Stimulated activated CD8-positive, alpha-beta memory T cell treated with anti-CD3 and anti-CD28 coated beads, Interleukin-15, amount 100 ng/mL, for 48 hours (primary cell): ENCODE measurements at places on chromosomes 12 and 14.

DNA sequence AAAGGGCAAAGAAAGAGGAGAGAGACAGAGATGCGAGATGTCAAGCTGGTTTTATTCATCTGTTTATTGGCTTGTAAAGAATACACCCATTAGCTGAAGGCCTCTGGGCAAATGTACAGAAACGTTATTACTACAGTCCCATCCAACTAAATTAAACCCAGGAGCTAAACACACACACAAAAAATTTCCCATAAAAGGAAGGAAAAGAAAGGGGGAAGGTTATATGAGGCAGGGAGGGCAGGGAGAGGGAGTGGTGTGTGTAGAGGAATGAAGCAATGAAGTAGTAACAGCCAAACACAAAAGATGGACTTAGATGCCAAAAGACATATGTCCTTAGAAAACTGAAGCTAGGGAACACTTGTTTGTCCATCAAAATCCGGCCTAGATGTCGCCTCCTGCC, 3.1 kb upstream of the MFAP5 start:
- DNase-seq: no peak

- DNase-seq: no peak
Measured at GRCh38 chr12:109981311-109981710, 14.9 kb downstream of the GIT2 start.

DNA sequence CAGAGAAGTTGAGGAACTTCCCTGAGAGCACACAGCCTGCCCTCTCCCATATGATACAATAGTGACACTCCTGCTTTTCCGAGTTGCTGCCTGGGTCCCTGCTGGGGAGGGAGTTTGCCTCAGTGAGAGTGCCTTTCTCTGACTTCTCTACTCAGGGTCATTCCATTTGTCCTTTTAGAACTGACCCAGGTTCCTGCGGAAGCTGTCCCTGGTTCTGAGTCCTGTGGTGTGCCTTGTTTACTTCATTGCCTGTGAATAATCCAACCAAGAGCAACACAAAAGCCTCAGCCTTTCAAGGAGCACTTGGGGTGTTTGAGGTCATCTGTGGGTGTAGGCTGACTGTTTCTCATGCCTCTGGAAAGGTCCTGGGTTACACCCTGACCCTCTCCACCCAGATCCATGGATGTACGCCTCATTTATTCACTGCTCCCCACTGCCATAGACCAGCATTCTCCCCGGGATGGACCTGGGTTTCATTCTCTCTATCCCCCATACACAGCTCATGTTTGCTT, 13.6 kb downstream of the SERPINA1 start:
- DNase-seq: no peak

GRCh38 chr14:73759183-73759713, 45.1 kb upstream of the PNMA1 start:
- no peak for DNase-seq

DNA sequence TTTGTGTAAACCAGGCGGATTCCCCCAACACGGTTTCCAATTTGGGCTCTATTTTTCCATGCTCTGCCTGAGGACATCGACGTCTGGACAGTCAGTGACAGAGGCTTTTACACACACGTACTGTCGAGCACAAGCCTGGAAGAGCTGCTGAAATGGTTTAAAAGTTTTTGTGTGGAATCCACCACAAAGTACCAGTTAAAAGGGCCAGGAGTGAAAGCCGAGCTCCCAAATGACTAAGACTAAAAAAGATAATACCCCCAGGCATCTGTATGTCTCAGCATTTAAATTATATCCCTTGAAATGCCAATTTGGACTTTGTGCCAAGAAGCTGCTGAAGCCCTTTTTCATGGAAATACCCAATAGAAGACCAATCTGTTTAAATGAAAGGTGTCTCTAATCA, 173.2 kb downstream of the EGLN3 start:
- no peak for DNase-seq

DNA sequence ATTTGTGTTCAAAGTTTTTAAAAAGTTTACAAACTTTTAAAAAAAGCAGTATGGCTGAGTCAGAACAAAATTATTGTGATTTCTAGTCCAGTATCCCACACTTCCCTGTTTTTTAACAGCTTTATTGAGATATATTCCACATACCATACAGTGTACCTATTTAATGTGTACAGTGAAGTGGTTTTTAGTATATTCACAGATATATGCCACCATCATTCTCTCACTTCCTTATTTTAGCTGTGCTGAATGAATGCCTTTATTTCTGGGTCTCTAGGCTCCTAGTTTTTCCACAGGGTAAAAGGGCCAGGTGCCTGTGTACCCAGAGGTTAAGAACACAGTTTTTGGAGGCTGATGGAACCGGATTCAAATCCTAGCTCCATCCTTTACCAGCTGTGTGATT, 58.9 kb upstream of the SRSF5 start:
- no peak for DNase-seq

- DNase-seq: no peak
Measured at GRCh38 chr12:2543801-2544200, 251.0 kb upstream of the FKBP4 start.

GRCh38 chr14:62429683-62430082, 615.6 kb downstream of the KCNH5 start:
- DNase-seq: no peak
